ENCODE measurements at places on chromosomes 16 and 17.

DNA sequence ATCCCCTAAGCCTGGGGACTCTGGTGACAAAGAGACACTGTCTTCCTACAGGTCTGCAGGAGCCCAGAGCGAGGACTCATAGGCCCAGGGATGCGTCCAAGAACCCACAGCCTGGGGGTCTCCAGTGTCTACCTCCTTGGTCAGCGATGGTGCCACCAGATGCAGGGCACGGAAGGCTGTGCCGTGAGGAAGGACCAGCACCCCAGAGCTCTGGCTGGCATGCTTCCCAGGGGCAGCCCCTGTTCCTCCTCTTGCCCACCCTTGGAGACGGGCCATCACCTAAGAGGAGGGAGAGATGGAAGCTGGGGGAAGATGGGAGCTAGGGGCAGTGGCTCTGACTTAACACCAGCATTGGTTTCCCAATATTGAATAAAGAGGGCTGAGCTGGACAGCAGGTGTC, 125.2 kb downstream of the SDK2 start:
- DNase-seq: no peak

DNA sequence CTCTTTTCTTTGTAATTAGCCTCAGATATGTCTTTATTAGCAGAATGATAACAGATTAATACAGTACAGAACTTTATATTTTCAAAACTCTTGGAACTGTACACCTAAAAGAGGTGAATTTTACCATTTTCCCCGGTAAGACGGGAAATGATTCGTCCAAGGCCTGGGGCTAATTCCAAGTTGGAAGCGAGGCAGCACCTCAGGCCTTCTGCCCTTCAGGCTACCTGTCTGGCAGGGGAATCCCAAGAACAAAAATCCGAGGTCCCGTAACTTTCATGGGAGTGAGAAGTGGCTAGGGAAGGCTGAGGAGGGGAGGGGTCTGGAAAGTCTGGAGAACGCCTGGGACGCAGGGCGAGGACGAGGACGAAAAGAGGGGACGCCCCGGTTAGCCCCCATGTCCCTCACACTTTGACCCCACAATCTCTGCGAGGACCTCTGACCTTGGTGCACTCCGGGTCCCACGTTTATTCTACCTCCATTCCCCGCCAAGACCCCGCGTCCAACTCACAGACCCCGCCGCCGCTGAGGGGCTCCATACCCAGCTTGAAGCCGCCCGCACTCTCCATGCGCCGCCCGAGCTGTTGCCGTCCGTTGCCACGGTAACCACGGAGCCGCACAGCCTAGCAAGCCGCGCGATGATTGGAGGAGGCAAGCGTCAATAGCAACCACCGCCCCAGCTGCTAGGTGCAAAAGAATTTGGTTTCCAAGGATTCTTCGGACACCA, at the start of gene HYDIN:
HYDIN (minus strand) TSS at position 601 of the 724 bp plus-strand sequence. CDS start 43,827 bp downstream, outside the sequence.
- DNase-seq: peak; percentile 64

GRCh38 chr16:11683145-11683544, 14.9 kb downstream of the SNN start:
- no peak for DNase-seq

GRCh38 chr16:1906846-1907165, 11.4 kb downstream of the HS3ST6 start:
- no peak for DNase-seq

- DNase-seq: no peak
Observed at GRCh38 chr17:57111386-57111785, 26.3 kb downstream of the AKAP1 start.

- no peak for DNase-seq
Observed at GRCh38 chr16:50859628-50860360, 117.9 kb downstream of the CYLD start.

- DNase-seq: no peak
Observed at GRCh38 chr17:50946891-50947781, 81.0 kb upstream of the TOB1 start.

DNA sequence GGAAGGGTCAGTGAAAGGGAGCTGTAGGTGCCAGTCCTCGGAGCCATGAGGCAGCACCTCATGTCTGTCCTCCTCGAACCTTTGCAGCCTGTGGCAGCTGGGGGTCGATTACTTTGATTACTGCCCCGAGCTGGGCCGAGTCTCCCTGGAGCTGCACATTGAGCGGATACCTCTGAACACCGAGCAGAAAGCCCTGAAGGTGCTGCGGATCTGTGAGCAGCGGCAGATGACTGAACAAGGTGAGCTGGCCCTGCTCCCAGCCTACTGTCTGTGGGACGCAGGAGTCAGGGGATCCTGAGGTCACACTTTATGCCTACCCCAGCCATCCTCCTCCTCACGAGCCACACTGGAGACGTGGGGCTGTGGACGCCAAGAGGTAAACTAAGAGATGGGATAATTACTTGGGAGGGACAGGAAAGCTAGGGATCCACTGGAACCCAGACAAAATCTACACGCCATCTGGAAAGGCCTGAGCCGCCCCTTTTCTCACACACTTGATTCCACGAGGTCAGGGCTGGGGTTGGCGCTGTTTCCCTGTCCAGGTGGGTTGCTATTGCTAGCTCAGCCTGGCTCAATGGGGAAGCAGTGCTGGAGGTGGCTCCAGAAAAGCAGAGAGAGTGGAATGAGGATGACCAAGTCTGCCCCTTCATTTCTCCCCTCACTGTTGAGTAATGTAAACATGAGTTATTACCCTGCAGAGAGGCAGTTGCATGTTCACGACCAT, 26.4 kb downstream of the NUP85 start:
- no peak for DNase-seq

DNA sequence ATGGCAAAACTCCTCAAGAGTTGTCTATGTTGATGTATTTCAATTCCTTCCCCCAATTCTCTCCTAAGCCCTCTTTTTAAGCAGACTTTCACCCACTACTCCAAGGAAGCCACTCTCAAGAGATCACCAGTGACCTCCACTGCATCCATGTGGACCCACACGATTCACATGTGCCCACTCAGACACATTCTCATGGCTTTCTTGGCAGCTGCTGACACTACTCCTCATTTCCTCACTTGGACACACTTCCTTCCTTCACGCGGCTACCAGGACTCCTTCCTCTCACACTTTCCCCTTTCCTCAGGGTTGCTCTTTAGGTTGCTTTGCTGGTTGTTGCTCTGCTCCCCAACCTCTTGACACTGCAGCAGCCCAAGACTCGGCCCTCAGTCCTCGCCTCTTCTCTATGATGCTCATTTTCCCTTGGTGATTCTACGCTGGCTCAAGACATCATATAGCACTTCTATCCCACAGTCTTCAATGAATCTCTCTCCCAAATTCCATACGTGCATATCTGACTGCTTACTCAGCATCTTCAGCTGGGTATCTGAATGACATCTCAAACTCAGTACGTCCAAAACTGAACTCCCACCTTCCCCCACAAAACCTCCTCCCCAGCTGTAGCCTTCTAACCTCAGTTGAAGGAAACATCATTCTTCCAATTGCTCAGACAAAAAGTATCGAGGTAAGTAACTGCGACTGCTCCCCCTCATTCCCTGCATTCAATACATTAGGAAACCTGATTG, 28.2 kb downstream of the HELZ start:
- no peak for DNase-seq

DNA sequence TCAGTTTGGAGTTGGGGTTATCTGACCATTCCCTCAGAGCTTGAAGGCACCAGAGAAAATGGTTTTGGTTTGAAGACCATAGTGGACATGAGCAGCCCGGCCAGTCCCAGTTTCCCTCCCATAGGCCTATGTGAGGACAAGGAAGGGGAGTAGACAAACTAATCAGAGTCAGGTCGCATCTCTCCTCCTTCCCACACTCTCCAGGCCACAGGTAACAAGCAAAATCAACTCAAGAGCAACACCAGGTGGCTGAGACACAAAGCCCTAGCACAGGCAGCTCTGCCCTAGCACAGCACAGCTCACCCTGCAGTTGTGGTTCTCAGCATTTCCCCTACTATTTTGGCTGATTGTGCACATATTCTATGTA, 7.2 kb downstream of the SUPT4H1 start:
- no peak for DNase-seq

- DNase-seq: no peak
Observed at GRCh38 chr16:54363766-54364165, 77.2 kb upstream of the IRX3 start.

- no peak for DNase-seq
Observed at GRCh38 chr17:59777033-59777432, 69.6 kb downstream of the VMP1 start.

DNA sequence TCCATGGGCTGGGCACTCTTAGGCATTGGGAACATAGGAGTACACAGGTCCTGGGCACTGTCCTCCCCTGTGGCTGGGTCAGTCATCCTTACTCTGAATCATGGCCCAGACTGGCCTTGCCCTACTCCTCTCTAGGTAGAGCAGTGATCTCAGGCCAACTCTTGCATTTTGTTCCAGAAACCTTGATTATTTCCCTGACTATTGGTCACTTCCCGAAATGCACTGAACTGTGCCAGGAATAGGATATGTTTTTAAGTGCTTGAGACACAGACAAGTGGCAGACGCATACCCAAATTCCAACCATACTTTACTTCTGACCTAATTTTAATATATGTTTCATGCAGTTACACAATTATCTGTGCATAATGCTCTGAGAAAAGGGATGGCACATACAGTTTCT, 10.3 kb downstream of the KRABD2 start:
- no peak for DNase-seq

DNA sequence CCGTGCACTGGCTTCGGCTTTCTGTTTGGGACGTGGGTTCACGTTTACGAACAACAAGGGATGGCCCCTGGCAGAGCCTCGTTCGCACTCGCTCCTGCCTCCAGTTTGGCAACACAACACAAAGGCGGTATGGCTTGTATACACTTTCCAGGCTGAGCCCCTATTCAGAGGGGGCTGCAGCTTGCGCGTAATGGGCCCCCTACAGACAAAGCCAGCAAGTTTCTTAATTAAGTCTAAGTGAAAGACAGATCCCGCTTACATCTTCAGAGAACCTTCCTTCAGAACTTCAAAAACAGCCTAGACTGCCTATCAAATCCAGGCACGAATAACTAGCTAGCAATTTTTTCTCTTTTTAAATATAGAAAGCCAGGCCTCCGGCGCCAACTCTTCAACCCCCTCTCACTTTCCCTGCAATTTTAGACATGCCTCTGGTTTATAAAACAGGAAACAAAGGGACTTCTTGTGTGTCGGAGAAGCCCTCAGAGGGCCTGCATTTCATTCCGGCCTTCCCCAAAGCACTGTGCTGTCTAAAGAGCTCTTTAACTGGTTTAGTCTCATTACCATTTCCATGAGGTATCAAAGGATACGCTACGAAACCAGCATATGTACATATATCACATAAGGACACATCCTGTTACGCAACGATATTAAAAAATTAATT, 244.9 kb downstream of the STX8 start:
- DNase-seq: no peak

- no peak for DNase-seq
Observed at GRCh38 chr17:57264776-57265175, 8.5 kb downstream of the MSI2 start.

- DNase-seq: no peak
Observed at GRCh38 chr16:76574651-76575050, 297.4 kb downstream of the CNTNAP4 start.

DNA sequence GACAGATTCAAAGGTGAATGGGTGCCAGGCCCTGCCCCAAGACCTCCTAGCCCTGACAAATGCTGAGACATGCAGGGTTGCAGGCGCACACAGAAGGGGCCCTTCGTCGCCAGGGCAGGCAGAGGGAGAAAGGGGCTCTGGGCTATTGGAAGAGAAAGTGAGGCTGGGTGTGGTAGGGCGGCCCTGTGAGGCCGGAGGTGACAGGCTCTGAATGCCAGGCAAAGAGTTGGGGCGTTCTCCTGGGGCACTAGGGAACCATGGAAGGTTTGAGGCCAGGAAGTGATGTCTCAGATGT, 26.4 kb upstream of the NXPH3 start:
- DNase-seq: no peak

DNA sequence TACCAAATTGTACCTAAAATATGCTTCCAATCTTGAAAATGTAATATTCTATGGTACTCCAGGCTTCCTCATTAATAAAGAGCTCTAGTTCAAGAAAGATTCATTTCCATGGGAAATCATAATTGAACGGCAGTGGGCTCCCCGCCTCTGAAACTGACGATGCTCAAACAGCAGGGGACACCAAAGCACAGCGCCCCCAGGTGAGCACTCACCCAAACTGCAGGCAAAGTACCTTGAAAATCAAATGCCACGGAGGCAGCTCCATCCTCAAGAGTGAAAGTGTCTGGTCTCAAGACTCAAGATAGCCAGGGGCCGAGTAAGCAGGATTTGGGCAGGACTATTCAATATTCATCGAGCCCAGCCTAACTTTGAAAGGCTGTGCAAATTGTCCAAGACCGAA, 217.4 kb upstream of the TNRC6C start:
- no peak for DNase-seq

- no peak for DNase-seq
Observed at GRCh38 chr17:62692159-62692651, 64.7 kb downstream of the MRC2 start.

DNA sequence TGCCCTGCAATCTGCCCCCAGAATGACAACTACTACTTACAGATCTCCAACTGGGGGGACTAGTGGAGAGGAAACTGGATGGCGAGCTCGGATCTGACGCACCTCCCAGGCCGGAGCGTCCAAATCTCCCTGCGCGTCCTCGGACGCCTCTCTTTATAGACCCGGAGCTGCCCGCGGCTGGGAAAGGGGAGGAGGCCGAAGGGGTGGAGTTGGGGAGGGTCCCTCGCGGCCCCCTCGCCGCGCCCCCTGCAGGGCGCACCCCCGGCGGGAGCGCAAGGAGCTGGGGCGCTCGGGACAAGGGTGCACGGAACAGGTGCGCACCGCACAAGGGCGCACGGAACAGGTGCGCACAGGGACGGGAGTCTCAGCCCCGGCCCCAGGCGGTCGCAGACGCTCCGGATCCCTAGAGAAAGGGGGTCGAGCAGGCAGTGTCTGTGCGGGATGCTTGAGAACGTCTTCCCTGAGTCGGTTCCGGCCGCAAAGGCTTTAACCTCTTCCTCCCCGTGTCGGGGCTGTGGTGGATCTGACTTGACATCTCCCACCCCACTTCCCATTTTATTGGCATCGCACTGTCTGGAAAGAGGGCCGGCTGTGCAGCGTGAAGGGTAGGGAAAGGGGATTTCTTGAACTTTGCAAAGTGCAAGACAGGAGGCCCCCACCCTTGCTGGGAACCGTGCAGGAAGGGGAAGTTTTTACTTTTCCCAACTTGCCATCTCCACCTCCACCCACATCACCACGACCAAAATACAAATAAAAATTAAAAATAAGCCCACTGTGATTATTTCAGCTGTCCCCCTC, at the start of gene MYH11:
MYH11 (minus strand) TSS at position 128 of the 798 bp plus-strand sequence. CDS start 18,776 bp downstream, outside the sequence.
- DNase-seq: no peak

GRCh38 chr16:66706506-66706880, 9.9 kb upstream of the CMTM4 start:
- no peak for DNase-seq

DNA sequence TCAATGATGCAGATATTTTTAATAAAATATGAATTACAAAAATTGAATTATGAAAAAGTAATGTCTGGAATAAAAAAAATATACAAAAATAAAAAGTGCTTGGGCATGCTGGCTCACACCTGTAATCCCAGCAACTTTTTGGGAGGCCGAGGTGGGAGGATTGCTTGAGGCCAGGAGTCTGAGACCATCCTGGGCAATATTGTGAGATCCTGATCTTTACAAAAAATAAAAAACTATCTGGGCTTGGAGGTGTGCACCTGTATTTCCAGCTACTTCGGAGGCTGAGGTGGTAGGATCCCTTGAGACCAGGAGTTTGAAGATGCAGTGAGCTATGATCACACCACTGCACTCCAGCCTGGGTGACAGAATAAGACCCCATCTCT, 141.8 kb downstream of the NPIPB5 start:
- DNase-seq: no peak

- DNase-seq: no peak
Observed at GRCh38 chr17:47628014-47628566, 21.6 kb upstream of the KPNB1 start.

- no peak for DNase-seq
Observed at GRCh38 chr17:1636732-1637285, 8.2 kb upstream of the SLC43A2 start.
